NCI-H510A treated with DMSO at 0.1 percent for 48 hours (cell line): ENCODE measurements at places on chromosomes 6 and 20.

GRCh38 chr20:33773412-33774089 is 37.6 kb upstream of the CHMP4B start:
- no peak for DNase-seq

DNA sequence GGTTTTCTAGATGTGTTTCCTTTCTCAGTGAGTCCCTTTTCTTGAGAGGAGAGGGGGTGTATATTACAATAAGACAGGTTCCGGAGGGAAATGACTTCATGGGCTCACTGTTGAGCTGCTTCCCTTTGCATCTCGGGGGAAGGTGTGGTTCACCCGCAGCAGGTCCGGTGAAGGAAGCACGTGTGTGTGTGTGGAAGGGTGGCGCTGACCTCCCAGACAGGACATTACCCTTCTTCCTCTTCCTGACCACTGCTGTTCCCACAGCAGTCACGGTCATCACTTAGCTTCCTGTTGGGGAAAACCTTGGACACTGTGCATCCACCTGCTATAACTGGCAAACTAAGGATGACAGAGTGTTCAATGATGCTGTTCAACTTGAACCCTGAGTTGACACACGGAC is 83.6 kb downstream of the PLEKHG1 start:
- no peak for DNase-seq

- no peak for DNase-seq
These were observed 221.6 kb downstream of the OGFRL1 start for GRCh38 chr6:71510057-71510713.

- DNase-seq: no peak
These were observed 10.3 kb downstream of the KIF25 start for GRCh38 chr6:168007592-168008338.

DNA sequence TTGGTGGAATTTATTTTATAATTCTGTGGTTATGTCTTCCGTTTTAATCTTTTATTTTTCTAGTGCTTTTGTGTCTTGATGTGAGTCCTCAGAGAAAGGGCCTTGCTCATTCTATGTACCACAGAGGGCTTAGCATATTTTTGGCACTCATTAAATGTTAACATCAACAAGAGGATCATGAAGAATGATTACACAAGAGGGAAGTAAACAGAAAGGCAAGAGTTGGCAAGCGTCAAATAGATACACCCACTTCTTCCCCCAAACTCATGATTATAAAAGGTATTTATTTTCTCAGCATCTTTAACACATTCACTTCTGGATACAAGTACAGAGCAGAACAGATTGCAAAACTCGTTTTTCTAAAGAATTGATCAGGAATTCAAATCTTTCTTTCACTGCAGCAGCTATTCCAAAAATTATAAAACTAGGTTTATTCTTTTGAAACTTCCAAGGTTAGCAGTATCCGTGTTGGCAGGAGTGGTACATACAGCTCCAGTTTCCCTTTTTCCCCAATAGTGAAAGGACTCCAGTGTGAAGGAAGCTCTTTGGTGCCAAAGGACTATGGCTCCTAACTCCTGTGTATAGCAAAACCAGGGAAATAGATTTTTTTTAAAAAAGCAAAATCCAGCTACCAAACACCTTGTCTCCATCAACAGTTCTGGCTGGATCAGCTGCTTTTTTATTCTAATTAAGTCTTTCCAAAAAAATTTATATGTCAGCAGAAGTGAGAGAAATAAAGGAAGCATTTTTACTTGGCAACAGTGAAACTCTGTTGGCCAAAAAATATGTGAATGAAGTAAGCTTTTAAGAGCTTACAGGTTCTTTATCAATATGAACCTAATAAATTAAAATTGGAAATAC is 221.9 kb downstream of the ADGRG6 start:
- DNase-seq: no peak

DNA sequence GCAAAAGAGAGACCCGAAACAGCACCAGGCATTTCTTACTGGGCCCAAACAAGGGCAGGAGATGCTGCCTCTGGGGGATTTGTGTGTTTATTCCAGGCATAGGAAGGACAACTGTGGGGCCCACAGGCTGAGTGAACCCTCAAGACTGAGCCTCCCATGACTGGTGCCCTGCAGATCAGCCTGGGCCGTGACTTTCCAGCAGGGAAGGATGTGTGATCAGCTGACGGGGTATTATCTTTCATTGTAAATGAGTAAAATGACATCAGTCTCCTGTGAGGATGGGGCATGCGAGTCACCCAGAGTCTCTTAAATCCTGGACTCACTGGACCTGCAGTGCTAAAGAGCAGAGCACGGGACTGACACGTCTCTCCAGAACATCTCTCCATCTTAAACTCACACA is 3.9 kb upstream of the TEAD3 start:
- peak; percentile 65 for DNase-seq

DNA sequence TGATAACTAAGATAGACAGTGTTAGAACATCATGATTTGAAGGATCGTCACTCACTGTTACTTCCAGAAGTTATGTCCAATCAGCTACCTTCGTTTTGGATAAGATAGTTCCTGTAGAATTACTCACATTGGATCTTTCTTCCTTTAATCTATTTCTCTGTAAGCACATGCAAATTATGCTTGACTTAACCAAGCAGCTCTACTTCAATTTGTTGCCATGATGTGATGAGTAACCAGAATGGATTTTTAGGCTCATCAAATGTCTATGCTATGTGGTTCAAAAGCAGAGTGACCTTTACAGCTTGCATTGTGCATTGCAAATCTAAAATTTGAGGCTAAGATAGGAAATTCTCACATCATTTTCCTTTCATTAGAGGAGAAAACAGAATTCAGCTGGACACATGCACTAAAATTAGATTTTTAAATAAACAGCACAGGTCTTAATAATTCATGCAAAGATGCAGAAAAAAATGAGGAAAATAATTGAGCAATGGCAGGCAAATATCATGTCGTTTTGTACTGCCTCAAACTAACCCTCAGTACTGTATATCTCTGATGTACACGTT is 76.7 kb upstream of the ZFP64 start:
- DNase-seq: no peak

DNA sequence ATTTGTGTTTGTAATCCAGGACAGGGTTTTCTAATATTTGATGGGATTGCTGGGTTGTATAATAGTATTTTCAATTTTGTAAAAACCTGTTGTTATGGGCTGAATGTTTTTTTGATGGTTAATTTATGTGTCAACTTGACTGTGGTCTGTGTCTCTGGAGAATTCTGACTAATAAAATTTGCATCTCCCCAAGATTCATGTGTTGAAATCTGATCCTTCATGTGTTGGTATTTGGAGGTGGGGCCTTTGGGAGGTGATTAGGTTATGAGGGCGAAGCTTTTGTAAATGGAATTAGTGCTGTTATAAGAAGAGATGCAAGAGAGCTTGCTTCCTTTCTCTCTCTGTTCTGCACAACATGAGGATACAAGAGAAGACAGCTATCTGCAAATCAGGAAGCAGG is 48.7 kb upstream of the SAMD5 start:
- no peak for DNase-seq

DNA sequence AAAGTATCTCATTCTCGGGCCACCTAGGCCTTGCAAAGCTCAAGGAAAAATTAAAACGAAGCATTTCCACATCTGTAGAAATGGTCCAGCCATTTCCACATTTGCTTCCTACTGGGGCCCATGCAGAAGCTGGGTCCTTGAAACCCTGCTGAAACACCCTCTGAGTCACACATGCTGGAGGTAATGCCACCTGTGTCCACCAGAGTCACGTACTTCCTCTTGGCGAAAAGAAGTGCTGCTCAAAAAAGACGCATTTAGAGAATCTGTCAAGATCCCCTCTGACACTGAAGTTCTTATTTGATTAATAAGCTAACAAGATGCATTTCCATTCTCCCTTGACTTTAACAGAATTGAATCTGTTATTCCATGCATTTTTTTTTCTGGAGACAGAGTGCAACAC is 423.2 kb downstream of the PREX1 start:
- DNase-seq: no peak

GRCh38 chr6:138600726-138601125 is 101.4 kb upstream of the NHSL1 start:
- no peak for DNase-seq

DNA sequence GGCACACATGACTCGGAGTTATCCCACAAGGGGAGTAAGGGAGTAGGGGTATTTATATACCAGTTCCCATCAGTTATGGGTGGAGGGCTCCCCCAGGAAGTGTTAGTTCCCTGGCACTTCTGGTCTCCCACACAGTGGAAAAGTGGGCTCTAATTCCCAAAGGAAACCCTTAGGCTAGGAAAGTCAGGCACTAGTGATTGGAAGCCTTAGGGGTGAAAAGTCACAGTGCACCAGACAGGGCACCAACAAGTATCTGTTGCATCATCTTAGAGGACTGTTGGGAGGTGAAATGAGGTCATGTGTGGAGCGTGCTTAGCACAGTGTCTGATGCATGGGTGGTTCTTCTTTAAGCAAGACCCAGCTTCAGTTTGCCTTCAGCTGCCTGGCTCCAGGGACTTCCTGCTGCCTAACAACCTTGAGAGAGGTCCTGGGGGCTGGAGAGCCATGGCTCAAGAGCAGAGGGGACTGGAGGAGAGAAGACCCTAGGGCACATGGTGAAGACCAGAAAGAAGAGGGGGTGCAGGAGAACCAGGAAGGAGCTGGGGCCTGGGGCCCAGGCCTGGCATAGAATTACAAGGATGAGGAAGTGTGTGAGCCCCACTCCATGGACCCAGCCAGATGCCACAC is 7.5 kb upstream of the FOXP4 start:
- peak; percentile 58 for DNase-seq

DNA sequence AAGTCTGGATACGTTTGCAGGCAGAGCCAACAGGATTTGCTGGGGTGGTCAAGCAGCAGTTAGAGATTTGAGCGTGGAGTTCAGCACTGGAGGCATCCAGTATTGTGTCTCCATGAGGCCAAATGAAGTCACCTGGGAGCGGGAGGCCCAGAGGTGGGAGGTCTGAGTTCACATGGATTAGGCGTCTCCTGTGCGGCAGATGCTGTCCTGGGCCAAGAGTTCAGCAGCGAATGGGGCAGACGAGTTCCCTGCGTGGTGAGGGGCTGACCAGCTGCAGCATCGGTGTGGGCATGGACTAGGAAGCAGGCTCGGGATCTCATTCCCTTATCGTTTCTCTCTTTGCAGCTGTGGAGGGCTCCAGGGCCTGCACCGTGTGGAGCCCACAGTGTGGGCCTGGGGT is 66.2 kb downstream of the BCAS4 start:
- no peak for DNase-seq

GRCh38 chr6:1802491-1803395 is 193.0 kb downstream of the FOXC1 start:
- DNase-seq: no peak

DNA sequence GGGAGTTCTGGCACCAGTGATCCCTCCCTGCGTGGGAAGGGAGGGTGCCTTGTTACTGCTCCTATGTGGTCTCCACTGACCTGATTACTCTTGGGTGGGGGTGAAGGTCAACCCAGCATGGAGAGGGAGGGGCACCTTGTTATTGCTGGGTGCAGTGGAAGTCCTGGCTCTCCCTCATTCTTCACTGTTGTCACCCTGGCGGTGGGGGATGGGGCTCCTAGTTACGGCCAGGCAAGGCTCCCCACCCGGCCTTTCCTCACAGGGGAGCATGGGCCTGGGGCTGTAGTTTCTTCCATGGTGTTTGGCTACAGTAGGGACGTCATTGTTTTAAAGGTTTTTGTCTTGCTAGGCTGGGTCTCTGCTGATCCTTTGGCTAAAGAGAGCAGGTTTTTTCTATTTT is 40.8 kb downstream of the PACSIN1 start:
- DNase-seq: no peak

DNA sequence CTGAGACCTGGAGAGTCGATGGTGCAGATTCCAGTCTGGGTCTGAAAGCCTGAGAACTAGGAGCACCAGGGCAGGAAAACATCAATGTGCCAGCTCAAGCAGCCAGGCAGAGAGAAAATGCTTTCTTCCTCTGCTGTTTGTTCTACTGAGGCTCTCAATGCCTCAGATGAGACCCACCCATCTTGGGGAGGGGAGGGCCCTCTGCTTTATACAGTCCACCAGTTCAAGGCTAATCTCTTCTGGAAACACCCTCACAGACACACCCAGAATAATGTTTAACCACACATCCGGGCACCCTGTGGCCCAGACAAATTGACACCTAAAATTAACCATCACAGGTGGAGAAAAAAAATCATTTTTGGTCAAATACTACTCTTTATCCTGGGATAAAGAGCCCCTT is 89.3 kb upstream of the SLC22A23 start:
- DNase-seq: no peak

DNA sequence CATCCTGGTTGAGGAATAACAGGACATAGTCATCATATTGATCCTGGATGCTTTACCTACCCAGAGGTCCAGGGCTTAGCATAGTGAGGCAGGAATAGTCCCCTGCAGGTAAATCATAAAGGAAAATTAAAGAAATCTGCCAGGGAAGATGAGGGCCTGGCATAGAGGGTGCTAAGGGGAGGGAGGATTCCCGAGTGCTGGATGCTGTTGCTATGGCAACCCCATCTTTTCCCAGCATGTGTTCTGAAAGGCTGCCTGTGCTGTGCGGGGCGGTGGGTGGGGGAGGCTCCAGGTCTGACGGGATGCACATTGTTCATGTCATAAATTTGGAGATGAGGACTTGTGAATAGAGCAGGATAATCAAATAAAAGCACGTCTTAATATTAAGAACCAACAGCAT is 212.6 kb upstream of the PCSK2 start:
- DNase-seq: no peak

- DNase-seq: no peak
These were observed 12.6 kb downstream of the AFDN start for GRCh38 chr6:167839343-167839742.

DNA sequence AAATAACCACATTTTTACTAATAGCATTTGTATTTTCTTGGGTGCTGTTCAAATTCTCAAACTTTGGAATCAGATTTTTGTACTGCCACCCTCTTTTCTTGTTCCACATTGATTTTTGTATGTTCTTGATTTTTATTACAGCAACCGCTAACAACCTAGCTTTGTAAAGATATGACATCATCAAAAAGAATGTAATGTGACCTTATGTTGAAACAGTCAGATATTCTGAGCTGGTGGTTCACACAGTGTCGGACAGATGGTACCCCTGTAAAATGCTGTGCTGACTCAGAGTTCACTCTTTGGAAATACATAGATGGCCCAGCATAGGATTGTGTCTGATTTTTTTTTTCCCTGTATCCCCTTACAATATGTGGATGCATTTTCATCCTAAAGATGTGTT is 118.9 kb downstream of the QKI start:
- no peak for DNase-seq

DNA sequence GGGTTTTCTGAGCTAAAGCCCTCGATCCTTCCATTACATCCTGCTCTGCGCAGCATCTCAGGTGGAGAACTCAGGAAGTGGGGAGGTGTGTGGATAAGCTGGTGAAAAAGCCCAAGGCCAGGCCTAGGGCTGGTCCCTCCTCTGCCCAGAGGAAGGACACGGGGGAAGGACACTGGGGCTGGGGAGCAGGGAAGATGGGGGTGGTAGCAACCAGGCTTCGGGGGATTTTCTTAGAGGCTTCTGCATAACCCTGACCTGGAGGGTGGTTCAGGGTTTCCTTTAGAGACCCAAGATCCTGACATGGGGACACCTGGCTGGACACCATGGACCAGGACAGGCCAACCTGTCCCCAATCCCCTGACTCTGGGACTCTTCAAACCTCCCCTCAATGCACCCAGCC is 37.9 kb downstream of the SUN5 start:
- DNase-seq: no peak

- DNase-seq: no peak
These were observed 34.7 kb upstream of the IGF2R start for GRCh38 chr6:159934181-159934580.

- DNase-seq: peak; percentile 70
These were observed 51.8 kb downstream of the SSR1 start for GRCh38 chr6:7261032-7261841.
